Psoas muscle (tissue), 8 donors: ENCODE measurements at places on chromosomes 11 and 22. TPM values are rescaled to one million over a fixed set of nuclear protein-coding genes. Genes with fewer than 3 reads are reported as not detected.

Gene C11orf42
- total RNA-seq, result not detected

Gene SLC15A3
- total RNA-seq, result 7.6 TPM

Gene LIF
- 0.54 TPM for total RNA-seq

Gene PGA4
- total RNA-seq, result not detected

GRCh38 chr11:3160252-3161031 is 4.7 kb downstream of the OSBPL5 start:
- H3K4me3 ChIP-seq, result peak overlapping the region; percentile 70
- no peaks in the 10 kb centered on the region for H3K27me3 ChIP-seq
- no peaks in the 10 kb centered on the region for H3K36me3 ChIP-seq

GRCh38 chr11:77046060-77046501 is 11.9 kb downstream of the B3GNT6 start:
- no peak overlapping the region for H3K4me3 ChIP-seq
- no peaks in the 10 kb centered on the region for H3K4me1 ChIP-seq
- no peaks in the 10 kb centered on the region for H3K36me3 ChIP-seq
- H3K27me3 ChIP-seq, result peaks cover 41% of the 10 kb centered on the region
- no peak for DNase-seq
- no peak overlapping the region for H3K27ac ChIP-seq

- H3K4me1 ChIP-seq, result no peaks in the 10 kb centered on the region
- H3K27ac ChIP-seq, result no peak overlapping the region
- H3K27me3 ChIP-seq, result no peaks in the 10 kb centered on the region
- H3K36me3 ChIP-seq, result no peaks in the 10 kb centered on the region
- H3K4me3 ChIP-seq, result no peak overlapping the region
Observed at GRCh38 chr22:47724751-47725150, 962.3 kb downstream of the TBC1D22A start.
